Breast epithelium (tissue), 4 donors: ENCODE measurements at places on chromosomes 7 and 10. TPM values are rescaled to one million over a fixed set of nuclear protein-coding genes. Genes with fewer than 3 reads are reported as not detected.
A peak's percentile ranks its signal among the peaks of the same experiment; 100 is the strongest.

- DNase-seq = no peak
These were observed 3.9 kb downstream of the C10orf62 start for GRCh38 chr10:97593421-97593820.

Gene TMEM60
- 13.1 TPM for total RNA-seq

Gene PHYHIPL
- under 0.01 TPM for total RNA-seq

- peak; percentile 35 for DNase-seq
These were observed 178.0 kb downstream of the JCAD start for GRCh38 chr10:29881336-29881771.

DNA sequence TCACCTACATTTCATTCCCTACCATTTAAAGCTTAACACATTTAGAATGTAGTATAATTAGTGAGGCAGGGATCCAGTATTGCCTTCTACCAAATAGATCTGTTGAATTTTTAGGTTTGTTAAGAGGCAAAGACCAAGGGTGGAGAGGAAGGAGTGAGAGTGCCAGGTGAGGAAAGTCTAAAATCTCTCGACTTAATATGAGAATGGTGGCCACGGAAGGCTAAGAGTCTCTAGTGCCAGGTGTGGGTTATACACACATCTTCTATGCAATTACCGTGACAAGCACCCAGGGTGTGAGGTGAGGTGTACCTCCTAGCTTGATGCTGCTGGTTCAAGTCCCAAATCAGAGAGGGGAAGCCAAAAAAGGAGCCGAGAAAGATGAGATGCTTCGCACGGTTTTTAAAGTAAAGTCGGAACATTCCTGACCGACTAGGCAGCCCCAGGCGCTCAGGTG, 439 bp downstream of the IQUB start:
- DNase-seq = no peak
